SK-N-SH (cell line): ENCODE measurements at places on chromosomes 2 and 18.

GRCh38 chr2:26885651-26886329 lies 37.9 kb downstream of the DPYSL5 start:
- DNase-seq: no peak

- no peak for DNase-seq
Measured at GRCh38 chr2:224163566-224164307, 124.7 kb upstream of the SERPINE2 start.

DNA sequence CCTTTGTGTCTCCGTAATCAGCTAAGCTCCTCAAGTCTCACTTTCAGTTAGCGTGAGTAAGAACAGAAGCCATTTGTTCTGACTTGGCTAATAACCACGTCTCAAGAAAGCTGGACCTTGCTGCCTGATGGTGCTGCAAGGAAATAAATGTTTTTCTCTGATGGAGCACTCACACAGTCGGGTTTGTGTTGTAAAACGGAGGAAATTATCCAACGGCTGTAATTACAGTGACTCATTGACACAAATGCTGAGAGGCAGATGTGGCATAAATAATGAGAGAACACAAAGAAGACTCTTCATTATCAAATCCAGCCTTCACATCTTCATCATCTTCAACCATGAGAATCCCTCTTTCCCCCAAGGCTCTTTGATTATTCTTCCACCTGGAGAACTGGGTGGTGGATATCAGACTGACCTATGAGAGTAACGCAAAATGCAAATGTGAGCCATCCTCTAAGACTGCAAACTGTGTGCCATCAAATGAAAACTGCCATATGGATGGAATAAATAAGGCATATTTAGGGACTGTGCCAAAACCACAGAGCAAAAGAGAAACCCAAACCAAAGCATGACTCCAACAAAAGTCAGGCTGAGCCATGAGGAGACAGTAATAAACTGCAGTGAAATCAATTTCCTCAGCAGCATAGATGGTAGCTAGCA lies 252.6 kb downstream of the RND3 start:
- no peak for DNase-seq

GRCh38 chr2:102226171-102226570 lies 39.3 kb downstream of the IL1RL2 start:
- DNase-seq: no peak

GRCh38 chr2:178478130-178478438 lies 316 bp downstream of the FKBP7 start:
- DNase-seq: no peak

GRCh38 chr2:89849731-89850130 lies 1158.3 kb downstream of the RPIA start:
- DNase-seq: no peak

- DNase-seq: peak; percentile 81
Measured at GRCh38 chr2:179263446-179264367, 925 bp downstream of the SESTD1 start.

GRCh38 chr2:199499005-199499404 lies 41.3 kb upstream of the SATB2 start:
- DNase-seq: no peak

DNA sequence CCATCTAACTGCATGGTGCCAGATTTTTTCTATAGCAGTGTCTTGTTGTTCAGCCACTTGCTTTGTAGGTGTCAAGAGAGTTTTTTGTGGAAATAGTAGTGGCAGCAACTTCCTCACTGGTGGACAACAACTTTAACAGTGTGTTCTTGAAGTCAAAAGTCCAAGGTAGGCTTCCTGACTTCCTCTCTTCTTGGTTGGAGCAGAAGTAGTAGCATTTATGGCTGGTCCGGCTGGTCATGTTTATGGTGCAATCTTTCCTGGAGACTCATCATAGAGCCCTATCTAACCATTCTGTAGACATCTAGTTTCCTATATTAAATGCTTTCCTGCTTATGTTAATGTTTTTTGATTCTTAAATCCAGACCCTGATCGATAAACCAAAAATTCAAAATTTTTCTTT lies 11.7 kb downstream of the GPR75 start:
- DNase-seq: no peak

DNA sequence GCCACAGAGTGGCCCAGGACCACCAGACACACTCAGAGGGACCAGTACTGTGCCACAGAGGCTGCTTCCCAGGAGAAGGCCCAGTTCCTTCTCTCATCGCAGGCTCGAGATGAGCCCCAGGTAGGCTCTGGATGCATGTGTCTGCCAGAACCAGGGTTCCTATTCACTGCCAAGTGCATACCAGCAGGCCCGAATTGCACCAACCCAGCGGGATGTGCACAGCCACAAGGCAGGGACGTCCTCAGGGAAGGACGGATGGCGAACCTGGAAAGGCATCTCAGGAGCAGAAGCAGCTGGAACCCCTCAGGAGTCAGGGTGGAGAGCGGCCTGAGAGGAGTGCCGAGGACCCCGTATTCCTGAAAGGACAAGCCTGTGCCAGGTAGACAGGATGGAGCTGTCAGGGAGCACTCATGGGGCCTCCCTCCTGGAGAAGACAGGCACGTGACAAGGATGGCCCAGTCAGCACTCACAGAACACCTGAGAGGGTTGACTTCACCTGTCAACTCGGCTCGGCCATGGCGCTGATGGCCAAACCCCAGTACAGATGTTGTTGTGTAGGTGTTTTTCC lies 73.7 kb downstream of the PTGR3 start:
- DNase-seq: no peak

DNA sequence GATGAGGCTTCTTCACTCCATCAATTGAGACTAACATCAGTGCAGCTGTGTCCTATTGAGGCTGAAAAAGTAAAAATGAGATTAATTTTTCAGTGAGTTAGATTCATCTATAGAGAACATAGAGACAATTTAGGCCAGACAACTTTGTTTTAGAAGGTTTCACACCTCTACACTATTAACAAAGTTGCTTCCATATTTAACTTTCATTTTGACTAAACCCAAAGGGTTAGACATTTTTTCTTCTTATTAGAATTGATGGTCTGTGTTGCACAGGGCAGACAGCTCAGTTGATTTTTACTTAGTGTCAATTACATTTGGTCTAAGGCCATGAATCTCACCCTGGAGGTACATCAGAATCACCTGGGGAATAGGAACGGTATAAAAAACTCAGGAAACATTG lies 130.2 kb upstream of the NXPH2 start:
- no peak for DNase-seq
